ENCODE measurements at places on chromosomes 5 and 9. TPM values are rescaled to one million over a fixed set of nuclear protein-coding genes. Genes with fewer than 3 reads are reported as not detected.

DNA sequence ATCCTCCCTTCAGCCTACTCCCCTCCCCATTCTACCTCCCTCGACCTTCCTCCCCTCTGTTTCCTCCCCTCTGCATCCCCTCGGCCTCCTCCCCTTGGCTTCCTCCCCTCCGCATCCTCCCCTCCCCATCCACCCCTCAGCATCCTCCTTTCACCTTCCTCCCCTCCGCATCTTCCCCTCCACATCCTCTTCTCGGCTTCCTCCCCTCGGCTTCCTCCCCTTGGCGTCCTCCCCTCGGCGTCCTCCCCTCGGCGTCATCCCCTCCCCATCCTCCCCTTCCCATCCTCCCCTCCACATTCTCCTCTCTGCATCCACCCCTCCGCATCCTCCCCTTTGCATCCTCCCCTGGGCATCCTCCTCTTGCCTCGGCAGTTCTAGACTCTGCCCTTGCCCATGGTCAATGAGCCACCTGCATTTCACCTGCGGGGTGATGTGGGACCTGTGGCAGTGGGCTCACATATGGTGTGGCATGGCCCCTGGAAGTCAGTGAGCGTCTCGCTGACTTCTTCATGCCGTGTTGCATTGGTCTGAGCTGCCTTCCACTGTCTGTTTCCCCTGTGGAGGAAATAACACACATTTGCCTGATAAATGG, 113.0 kb downstream of the WNK2 start:
- no peak for DNase-seq

- DNase-seq: no peak
Observed at GRCh38 chr5:170200876-170201275, 31.9 kb upstream of the C5orf58 start.

The PCDHA7 gene
- not detected for total RNA-seq

GRCh38 chr9:70147196-70147595, 103.5 kb downstream of the MAMDC2 start:
- DNase-seq: no peak

GRCh38 chr5:147927901-147928300, 21.6 kb upstream of the C5orf46 start:
- DNase-seq: no peak
